ENCODE measurements at places on chromosomes 3 and 15.

GRCh38 chr3:101781166-101781565, 2.2 kb downstream of the NXPE3 start:
- DNase-seq: no peak

DNA sequence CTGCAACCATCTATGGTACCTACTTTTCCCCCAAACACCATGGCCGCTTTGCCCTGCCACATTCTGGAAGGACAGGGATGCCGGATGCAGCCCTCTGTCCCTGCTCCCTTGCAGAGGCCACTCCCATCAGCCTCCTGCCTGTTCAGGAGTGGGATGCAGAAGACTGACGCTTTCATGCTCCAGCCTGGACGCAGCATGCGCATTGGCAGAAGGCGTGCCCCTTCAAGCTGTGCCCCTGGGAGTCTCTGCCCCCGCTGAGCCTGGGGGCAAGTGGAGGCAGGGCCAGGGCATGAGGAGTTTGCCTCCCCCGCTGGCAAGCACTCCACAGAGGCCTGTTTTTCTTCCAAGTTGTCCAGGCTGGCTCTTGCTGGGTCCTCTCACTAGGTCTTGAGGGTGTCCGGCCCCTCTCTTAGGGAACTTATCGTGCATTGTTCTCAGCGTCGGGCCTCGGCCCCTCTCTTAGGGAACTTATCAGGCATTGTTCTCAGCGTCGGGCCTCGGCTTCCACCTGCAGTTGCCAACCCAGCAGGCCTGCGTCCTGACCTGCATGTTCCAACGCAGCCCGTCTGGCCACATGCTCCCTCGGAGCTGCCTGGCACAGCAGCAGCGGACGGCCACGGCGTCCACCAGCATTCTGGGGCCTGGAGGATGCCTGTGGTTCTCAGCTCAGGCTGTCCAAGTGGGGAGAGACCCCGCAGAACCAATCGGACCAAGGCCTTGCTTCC, 14.6 kb upstream of the SNRPA1 start:
- DNase-seq: no peak

DNA sequence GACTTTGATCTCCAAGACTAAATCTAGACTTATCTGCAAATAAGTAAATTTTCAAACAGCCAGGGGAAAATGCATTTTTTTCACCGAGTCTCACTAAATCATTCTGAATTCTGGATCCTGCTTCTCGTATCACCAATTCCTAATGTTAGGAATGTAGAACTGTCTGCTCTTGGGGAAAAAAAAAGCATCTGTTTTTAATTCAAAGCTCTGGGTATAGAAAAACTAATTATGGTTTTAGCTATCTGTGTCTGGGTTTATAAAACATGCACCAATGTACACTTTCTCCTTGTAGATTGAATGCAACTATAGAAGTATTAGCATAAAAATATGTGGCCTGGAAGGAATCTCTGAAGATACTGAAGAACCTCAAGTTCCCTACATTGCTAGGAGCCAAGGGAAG, 4.8 kb upstream of the CDAN1 start:
- DNase-seq: no peak

DNA sequence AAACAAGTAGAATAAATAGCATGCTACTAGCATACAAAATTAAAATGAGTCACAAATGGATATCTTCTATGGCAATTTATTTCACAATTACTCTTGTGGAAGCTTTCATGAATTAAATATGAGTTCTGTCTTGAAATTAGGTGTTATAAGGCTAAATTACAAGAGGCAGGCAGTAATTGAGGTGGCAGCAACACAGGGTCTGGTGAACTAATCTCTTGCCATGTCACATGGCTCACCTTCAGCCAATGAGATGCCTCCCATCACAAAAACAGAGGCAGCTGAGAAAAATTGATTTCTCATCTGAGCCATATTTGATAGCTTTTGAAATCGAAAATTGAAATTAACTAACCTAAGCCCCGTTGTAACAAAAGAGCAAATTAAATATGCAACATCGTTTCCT, 268.8 kb downstream of the NR2F2 start:
- DNase-seq: no peak

GRCh38 chr3:26368312-26368711, 254.3 kb upstream of the LRRC3B start:
- no peak for DNase-seq

GRCh38 chr3:159828542-159828943, 160.1 kb upstream of the IL12A start:
- DNase-seq: no peak

DNA sequence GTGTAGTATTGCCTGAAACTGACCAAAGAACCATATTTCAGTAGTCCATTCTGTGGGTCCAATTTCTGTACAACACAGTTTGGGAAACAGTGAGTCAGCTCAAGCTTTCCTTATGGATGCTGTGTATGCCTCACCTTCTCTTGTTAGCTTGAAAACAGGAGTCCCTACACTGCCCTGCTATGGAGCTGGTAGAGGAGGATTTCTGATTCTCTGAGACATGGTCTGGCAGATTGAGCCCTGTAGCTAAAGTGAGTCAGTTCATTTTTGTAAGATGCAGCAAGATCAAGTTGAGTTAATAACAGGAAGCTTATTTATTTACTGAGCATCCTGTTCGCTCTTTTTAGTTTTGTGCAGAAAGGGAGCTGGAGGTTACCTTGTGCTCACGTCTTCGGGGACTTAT, 424.1 kb upstream of the RBMS3 start:
- DNase-seq: no peak

GRCh38 chr3:72763751-72764440, 84.3 kb downstream of the SHQ1 start:
- DNase-seq: no peak

DNA sequence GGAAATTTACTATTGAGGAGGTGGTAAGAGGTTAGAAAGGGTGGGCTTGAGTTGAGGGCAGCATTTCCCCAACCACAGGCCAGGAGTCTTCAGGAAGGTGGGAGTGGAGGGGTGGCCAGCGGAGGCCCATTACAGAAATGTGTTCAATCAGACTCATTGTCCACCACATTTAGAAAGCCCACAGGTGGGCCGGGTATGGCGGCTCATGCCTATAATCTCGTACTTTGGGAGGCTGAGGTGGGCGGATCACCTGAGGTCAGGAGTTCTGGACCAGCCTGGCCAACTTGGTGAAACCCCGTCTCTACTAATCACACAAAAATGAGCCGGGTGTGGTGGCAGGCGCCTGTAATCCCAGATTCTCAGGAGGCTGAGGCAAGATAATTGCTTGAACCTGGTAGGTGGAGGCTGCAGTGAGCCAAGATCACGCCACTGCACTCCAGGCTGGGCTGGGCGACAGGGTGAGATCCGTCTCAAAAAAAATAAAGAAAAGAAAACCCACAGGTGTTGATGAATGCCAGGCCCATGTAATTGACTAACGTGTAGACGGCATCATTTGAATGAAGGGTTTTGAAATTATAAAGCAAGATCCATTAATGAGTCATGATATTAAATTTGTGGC, 12.2 kb upstream of the SYNM start:
- no peak for DNase-seq

GRCh38 chr3:148911592-148911991, 46.5 kb downstream of the CPA3 start:
- DNase-seq: no peak

- DNase-seq: no peak
These were observed at the start of gene SERINC4 for GRCh38 chr15:43799945-43800285. Gene SERINC4 (minus strand): TSS chr15:43800220. CDS start chr15:43799986, 234 bp downstream.

DNA sequence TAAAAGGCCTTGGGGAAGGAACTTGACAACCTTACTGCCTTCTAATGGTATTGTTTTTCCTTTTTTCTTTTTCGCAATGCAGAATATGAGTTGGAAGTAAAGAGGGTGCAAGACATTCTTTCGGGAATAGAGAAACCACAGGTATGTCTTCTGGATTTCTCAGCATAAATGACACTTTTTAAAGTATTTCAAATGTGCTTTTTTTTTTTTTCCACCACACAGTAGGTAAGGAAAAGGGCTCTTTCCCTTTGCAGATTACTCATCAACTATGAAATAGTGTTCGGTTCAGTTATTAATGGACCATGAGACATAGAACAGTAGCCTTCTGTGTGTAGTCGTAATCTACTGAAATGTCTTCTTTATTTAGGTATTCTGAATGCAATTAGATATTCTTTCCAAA, 162.4 kb downstream of the GHSR start:
- no peak for DNase-seq

DNA sequence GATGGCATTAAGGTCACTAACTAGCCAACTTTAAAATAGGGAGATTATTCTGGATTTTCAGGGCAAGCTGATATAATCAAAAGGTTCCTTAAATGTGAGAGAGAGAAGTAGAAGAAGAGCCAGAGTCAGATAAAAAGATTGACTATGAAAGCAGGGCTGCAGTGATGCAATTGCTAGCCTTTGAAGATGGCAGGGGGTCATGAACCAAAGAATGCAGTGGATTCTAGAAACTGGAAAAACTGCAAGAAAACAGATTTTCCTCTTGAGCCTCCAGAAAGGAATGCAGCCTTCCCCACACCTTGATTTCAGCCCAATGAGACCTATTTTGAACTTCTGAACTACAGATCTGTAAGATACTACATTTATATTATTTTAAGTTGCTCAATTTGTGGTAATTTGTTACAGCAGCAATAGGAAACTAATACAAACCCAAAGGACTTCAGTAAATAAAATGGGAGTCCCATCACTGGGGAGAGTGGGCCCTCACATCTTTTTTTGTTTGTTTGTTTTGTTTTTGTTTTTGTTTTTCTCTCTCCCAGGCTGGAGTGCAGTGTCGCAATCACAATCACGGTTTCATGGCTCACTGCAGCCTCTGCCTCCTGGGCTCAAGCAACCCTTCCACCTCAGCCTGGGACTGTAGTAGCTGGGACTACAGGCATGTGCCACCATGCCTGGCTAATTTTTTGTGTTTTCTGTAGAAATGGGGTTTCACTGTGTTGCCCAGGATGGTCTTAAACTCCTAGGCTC, 31.4 kb upstream of the RYK start:
- no peak for DNase-seq

Data from aorta (tissue), 5 donors.